Osteoblast (primary cell): ENCODE measurements at places on chromosomes 7 and 10. TPM values are rescaled to one million over a fixed set of nuclear protein-coding genes. Genes with fewer than 3 reads are reported as not detected.

PRKCQ gene
- total RNA-seq: not detected in 2 replicates

SLC39A12 gene
- total RNA-seq: not detected in 2 replicates

MAPK8 gene
- 55.7 and 57.8 TPM in 2 replicates for total RNA-seq

SPDYE8 gene
- total RNA-seq: not detected in 2 replicates

SLC16A9 gene
- total RNA-seq: 0.72 and 1.2 TPM in 2 replicates

BTBD16 gene
- total RNA-seq: not detected in 2 replicates

DNAH11 gene
- total RNA-seq: under 0.01 and 1.1 TPM in 2 replicates

VENTX gene
- total RNA-seq: not detected in 2 replicates

NUTM2E gene
- total RNA-seq: not detected in 2 replicates

MKI67 gene
- 2.5 and 3.5 TPM in 2 replicates for total RNA-seq

DNA sequence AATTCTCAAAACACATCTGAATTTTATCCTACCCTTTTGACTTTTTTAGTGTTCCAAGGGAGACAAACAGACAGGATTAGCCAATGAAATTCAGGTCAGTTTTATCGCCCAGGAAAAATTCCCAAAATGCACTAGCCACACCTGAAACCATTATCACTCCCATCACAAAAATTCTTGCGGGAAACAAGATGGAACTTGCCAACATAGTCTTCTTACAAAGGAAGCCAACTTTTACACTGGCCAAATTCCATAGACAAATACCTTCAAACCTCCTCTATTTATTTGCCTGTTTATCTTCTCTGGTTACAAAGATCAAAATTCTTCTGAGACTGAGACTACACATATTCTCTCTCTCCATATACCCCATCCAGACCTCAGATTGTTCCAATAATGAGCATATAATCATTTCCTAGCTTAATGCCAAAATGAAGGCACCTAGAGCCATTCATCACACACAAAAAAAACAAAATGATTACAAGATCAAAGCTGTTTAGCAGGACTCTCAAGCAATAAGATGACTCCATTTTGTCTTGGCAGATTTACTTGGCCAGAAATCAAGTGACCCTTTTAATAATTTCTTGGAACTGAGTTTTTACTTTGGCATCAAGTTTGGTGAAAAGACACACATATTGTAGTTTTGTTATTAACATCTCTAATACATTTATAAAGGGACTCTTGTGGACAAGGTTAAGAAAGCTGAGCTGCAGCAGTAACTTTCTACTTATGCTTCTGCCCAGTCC lies 30.2 kb downstream of the MET start:
- DNase-seq: no peak

GRCh38 chr7:72307566-72307965 lies 104.6 kb downstream of the CALN1 start:
- no peak for DNase-seq

- DNase-seq: no peak
Observed at GRCh38 chr7:106863274-106863997, 1.6 kb upstream of the PIK3CG start.

DNA sequence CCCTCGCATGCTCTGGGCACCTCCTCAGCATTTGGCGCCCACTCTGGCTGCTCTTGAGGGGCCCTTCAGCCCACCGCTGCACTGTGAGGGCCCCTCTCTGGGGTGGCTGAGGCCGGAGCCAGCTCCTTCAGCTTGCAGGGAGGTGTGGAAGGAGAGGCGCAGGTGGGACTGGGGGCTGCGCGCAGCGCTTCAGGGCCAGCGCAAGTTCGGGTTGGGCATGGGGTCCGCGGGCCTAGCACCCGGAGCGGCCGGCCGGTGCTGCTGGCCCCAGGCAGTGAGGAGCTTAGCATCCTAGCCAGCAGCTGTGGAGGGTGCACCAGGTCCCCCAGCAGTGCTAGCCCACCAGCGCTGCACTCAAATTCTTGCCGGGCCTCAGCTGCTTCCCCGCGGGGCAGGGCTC lies 305.6 kb upstream of the ANKRD30A start:
- no peak for DNase-seq

- DNase-seq: no peak
Observed at GRCh38 chr7:123666492-123666891, 10.8 kb downstream of the LMOD2 start.

DNA sequence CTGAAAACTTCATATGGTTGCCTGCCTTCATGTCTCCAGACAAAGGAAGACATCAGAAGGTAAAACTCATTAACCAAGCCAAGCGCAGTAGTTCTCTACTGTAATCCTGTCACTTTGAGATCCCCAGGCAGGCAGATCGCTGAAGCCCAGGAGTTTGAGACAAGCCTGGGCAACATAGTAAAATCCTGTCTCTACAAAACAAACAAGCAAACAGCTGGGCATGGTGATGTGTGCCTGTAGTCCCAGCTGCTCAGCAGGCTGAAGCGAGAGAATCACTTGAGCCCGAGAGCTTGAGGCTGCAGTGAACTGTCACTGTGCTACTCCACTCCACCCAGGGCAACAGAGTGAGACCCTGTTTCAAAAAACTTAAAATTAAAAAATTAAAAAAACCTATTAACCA lies 467.4 kb upstream of the SORCS1 start:
- DNase-seq: no peak

DNA sequence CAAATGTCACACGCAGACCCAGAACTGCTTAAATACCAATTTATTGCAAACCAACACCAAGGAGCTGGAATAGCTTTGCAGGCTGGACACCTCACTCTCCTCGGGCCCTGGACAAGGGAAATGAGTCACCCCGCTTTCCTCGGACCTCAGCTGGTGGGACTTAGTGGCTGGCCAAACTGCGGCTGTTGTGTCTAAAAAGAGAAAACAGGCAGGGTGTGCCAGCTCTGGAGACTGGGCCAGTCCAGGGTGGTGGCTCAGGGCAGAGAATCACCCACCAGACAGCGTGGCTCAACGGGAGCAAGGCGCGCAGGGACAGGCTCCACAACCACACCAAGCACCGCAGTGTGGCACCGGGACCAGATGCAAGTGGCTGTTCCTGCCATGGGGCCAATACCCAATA lies 58.2 kb upstream of the CAMK2B start:
- DNase-seq: peak; percentile 97

GRCh38 chr10:77829356-77829755 lies 97.2 kb downstream of the DLG5 start:
- DNase-seq: no peak

DNA sequence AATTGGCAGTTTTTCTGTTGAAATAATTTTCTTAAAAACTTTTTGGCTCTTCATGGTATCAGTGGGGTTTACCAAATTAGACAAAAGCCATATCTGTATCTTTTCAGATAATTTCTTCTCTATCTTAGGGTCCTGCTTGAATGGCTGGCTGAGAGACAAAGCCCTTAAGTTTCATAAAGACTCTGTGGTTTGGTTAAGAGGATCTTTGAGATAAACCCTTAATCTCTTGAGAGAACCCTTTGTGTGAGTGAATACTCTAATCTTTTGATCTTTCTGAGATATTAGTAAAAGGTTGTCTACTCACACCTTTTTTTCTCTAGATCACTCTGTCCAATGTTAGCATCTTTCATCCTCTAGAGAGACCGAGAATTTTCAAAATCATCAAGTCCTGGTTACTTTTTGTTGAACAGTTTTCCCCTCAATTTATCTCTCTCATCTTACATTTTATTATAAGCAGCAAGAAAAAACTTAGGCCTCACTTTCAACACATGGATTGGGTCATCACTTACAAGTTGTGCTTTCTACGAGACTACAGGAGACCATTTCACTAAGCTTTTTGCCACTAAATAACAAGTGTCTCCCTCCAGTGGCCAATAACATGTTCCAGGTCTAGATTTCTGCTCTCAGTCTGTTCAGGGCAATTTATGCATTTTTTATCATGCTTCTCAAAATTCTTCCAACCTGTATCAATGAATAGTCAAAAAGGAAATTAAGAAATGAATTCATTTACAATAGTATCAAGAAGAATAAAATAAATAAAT lies 28.4 kb downstream of the DNAJC9 start:
- DNase-seq: peak; percentile 65
